ENCODE measurements at places on chromosomes 13 and 19. TPM values are rescaled to one million over a fixed set of nuclear protein-coding genes. Genes with fewer than 3 reads are reported as not detected.

DNA sequence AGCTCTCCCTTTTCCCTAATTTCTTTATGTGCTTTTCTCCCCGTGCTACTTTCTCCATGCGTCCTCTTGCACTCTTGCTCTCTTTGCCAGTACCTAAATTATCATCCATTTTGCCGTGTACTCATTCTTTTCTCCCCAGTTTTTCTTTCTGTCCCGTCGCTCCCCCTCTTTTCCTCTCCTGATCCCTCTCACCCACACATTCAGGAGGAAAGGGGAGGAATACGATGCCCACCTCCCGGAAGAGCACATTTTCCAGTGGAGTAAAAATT is 821 bp downstream of the ZNF616 start:
- DNase-seq, result no peak

- no peak for DNase-seq
These were observed 1261.0 kb upstream of the ATXN8OS start for GRCh38 chr13:68846663-68847062.

The MATK gene
- total RNA-seq, result 22.6 TPM

- DNase-seq, result no peak
These were observed 88.6 kb downstream of the DPF1 start for GRCh38 chr19:38135150-38135998.

DNA sequence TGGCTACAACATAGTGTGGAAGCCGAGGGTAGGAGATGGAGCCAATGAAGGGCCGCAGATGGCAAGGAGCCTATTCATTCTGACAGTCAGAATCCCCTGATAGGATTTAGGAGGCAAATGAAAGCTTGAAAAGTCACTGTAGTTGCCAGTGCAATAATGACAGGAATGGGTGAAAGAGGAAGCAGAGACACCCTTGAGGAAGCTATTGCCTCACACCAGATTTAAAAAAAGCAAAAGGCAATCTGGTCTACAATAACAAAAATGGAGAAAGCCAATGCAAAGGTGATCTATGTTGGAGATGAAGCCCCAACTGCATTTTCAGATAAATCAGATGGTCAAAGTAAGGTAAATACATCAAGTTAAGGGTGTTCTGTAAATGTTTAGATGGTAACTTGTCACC is 158.5 kb downstream of the TUBA3C start:
- DNase-seq, result no peak

DNA sequence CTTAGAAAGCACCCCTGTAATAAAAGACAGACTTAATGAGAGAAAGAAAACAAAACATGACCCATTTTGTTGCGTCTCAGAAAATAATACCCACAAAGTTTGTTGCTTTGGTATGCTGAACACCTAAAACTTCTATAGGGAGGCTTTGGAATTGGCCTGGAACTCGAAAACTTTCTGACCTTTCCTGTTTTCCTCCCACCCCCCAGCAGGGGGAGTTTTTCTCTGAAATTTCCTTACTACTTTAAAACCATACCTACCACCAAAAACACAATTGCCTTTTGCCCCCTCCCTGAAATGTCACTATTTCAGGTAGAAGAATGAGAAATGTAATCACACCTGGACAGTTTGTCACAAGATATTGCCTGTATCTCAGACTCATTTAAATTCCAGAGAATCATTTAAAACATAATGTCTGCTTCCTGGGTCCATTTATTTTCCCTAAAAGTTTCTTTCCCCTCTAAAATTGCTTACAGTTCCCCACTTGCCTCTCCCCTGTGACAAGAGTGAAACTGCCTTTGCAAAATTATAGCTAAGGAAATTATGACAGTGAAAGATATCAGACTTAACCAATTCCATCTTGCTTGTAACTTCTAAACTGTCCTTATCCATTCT is 2700.2 kb downstream of the PCDH9 start:
- DNase-seq, result no peak

DNA sequence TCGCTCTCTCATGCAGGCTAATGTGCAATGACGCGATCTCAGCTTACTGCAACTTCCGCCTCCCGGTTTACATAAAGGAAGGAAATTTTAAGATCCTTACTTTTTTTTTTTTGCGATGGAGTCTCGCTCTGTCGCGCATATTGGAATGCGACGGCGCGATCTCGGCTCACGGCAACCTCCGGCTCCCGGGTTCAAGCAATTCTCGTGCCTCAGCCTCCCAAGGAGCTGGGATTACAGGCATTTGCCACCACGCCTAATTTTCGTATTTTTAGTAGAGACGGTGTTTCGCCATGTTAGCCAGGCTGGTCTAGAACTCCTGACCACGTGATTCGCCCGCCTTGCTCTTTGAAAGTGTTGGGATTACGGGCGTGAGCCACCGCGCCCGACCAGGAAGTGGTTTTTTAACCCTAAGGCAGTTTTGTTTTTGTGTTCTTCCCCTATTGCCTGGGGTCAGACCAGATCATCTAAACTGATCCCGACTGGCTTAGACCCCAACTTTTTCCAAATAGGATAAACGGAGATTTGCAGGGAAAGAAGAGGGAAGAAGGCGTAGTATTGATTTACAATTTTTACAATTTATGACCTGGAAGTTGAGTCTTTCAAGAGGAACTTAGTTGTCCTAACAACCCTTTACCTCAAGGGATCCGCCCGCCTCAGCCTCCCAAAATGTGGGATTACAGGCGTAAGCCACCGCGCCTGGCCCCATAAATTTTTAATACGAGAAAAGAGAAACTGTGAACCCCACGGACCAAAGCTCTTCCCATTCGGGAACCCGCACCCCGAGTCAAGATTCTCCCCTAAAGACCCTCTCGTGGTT is 142.0 kb downstream of the ZNF737 start:
- DNase-seq, result peak; percentile 82

GRCh38 chr19:12939975-12940423 is 1.6 kb downstream of the CALR start:
- DNase-seq, result no peak

- DNase-seq, result peak; percentile 93
These were observed 83.9 kb downstream of the GNG7 start for GRCh38 chr19:2618611-2619010.

All from upper lobe of right lung (tissue), 1 donor.